ENCODE measurements at places on chromosomes 1 and 21.

GRCh38 chr1:108669679-108670078 lies 8.8 kb upstream of the HENMT1 start:
- DNase-seq: no peak

- no peak for DNase-seq
Measured at GRCh38 chr21:25459365-25459764, 147.9 kb downstream of the MRPL39 start.

DNA sequence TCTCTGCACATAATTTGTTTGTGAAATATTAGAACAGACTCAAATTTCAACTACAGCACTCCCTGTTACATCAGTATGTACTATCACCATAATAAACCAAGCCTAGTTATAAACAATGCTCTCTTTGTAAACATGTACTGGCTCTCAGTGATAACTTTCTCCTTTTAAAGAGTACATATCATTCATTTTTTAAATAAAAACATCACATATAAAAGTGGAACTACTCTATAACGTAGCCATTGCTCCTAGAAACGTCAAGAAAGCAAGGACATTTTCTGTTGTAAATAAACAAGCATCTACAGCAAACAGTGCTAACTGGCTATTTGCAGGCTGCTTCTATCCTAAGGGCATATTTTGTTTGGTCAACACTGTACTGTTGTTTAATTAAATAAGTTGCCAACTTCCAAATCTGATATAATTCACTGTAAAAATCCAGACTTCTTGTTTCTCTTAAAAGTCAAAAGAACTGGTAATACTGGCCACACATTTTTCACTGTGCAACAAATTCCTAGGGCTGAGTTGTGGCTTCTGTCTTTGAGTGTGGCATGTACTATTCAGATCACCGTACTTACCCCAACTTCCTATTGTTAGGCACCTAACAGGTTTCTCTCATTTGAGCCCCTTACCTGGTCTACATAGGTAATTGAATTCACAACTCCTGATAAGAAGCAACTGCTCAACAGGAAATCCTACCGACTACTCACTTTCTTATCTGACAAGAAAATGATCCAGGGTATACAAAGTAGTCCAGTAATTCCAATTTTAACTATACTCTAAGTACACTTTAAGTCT lies 111.9 kb downstream of the DENND1B start:
- DNase-seq: no peak

DNA sequence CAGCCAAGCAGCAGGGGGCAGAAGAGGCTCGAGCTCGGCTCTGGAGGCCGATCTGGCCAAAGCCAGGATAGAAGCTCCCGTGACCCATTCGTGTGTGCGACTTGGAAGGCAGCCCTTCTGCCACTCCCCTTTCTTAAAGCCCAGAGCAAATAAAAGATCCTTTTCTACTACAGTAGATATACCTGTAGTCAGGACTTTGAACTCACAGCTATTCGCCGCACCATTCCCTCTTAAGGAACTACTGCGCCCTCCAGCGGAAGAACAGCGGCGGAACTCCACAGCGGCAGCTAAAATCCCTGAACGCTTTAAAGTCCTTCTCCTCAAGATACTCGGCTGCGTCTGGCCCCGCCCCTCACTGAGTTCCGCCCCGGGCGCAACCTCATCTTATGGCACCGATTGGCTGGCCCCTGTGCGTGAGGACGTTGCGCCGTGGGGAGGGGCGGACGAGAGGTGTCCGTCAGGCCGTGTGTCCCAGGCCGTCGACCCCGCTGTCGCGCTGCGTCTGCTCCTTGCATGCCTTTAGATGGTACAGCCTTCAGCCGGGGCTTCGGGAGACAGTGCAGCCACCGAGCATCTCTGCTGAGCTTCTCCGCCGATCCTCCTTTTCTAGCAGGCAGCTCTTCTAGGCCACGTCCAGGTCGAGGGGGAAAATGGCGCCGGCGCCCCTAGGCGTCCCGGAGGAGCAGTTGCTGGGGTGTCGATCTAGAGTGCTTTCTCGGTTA lies at the start of gene LRIG2:
TSS of gene LRIG2 (plus strand) at position 442 of the 722 bp plus-strand sequence. CDS start at position 651, 209 bp downstream.
- DNase-seq: peak; percentile 98
